Hypothalamus (tissue), 51 donors: ENCODE measurements at places on chromosomes 2 and 18.

DNA sequence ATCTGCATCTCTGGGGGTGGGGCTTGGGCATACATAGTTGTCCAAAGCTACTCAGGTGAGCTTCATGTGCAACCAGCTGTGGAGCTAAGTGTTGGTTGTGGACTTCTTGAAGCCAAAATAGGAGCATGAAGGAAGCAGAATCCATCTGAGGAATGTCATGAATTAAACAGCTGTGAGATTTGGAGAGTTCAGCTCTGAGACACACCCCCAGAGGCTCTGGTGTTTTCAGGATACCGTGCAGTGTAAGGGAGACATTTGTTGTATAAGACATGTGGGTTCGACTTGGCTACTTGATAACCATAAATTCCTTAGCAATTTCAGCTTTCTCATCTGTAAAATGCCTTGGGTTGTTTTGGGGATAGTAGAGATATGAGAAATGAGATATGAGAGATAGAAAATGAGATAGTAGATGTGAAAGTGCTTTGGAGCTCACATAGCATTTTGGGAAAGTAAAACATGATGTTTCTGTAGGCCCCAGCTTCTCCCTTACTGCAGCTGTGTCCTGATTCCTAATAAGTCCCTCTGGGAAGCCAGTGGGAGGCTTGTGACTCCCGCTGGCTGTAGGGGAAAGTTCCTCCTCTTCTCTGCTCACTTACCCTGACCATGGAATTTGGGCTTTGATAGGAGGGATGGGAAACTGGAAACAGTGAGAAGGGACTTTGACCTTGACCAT lies 50.0 kb downstream of the DPYSL5 start:
- no peak for DNase-seq

GRCh38 chr2:55010149-55010591 lies 40.1 kb downstream of the RTN4 start:
- DNase-seq: no peak

DNA sequence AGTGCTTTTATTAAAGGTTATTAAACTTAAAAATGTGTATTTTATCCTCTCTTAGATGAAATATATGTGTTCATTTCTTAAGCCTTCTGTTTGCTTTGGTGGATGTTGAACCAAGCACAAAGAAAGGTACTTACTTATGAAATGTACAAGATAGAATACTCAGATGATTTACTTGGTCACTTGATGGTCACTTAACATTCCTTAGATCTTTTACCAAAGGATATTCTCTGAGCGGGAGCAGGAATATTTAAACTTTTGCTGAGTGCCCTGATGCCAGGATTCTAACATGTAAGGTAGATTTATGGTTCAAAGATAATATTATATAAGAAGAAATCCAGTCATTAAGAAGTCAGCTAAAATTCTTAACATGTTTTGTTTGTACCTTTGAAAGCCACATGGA lies 193.5 kb upstream of the ZEB2 start:
- DNase-seq: no peak

- no peak for DNase-seq
These were observed 219.8 kb upstream of the PARD3B start for GRCh38 chr2:204325468-204325867.

GRCh38 chr2:61125123-61125710 lies 36.8 kb upstream of the C2orf74 start:
- no peak for DNase-seq
